ENCODE measurements at places on chromosomes 5 and 9. TPM values are rescaled to one million over a fixed set of nuclear protein-coding genes. Genes with fewer than 3 reads are reported as not detected.

Gene PCDHGB1
- 1.7 TPM for polyA plus RNA-seq

Gene SPATA31E1
- polyA plus RNA-seq: not detected

Gene PLAC8L1
- not detected for polyA plus RNA-seq

Gene CCNJL
- 0.68 TPM for polyA plus RNA-seq

Gene SLC2A6
- polyA plus RNA-seq: 6.7 TPM

Gene TLN1
- polyA plus RNA-seq: 244 TPM

Gene NIPSNAP3A
- 37.9 TPM for polyA plus RNA-seq

Gene PCDHA4
- 0.05 TPM for polyA plus RNA-seq

Gene IL7R
- polyA plus RNA-seq: 195 TPM
